ENCODE measurements at places on chromosomes 7 and 10.

GRCh38 chr10:104268405-104268712, 625 bp upstream of the GSTO2 start:
- DNase-seq: no peak

DNA sequence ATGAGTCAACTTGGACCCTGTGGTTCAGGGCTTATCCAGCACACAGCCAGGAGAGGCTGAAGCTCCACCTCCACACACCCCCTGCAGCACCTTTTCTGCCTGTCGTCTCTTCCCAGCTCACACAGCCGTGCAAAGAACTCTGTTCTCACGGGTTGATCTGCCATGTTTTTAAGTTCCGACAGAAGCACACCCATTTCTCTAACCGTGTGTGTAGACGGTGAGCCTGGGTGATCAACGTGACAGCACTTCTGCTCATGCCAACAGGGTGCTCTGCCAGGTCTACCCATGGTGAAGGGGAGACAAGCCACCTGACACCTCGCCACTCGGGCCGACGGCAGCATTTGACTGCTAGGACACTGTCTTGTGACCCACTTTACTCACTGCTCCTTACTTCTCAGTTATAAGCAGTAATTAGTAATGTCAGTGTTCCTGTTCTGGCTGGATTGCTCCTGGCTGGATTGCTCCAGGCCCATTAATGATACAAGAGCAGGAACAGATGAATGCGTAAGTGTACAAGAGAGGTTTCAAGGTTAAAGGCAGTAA, 90.5 kb downstream of the RNF216 start:
- DNase-seq: no peak

DNA sequence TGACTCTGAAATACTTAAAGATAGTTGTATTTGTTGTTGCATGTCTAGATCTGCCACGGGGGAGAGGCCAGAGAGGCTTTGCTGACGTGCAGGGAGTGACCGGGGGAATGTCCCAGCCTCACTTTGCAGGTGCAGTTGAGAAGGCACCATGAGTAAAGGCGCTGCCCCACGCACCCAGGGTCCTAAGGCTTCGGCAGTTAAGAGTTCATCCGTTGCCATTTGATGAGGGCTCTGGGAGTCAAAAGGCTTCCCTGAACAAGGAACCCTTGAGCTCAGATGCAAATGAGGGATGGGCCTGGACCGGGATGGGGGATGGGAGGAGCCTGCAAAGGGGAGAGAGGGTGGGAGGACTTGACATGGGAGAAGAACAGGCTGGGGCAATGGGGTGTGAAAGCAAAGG, 20.4 kb downstream of the PPP2R2D start:
- no peak for DNase-seq

DNA sequence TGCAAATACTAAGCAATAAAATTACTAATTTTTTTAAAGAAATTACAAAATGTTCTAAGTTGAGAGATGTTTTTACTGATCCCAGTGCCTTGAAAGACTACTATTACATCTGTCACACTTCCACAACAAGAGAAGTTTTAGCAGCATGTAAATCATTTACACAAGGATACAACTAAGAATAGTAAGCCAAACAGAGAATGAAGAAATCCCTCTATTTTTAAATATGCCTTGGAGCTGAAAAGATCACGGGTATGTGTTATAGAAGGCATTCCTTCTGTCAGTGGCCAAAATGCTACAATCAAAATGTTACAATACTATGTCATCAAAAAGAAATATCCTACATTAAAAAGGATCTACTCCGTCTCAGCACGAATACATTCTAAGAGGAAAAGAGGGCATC, 52.6 kb downstream of the LARP4B start:
- no peak for DNase-seq

- no peak for DNase-seq
Measured at GRCh38 chr10:34290412-34291081, 524.5 kb downstream of the PARD3 start.

- no peak for DNase-seq
Measured at GRCh38 chr7:122736183-122736582, 33.5 kb upstream of the RNF148 start.

GRCh38 chr10:18699849-18700840, 40.9 kb downstream of the ARL5B start:
- no peak for DNase-seq

DNA sequence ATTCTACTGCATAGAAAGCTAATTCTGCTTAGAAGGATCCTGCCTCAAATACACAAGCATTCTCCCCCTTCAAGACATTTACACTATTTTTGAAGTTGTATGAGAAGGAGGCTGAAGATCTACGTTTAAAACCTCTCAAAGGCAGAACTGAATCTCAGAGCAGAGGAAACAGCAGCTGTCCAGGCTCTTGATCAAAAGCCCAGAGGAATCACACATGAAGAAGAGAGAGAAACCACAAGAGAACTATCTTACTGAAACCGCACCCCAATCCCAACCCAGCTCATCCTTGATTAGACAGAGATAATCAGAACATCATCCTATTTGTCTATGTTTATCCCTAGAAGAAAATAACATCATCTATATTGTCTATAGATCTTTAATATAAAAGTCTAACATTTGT, 2.2 kb upstream of the DNAJC1 start:
- no peak for DNase-seq

GRCh38 chr10:846126-846685, 85.3 kb downstream of the LARP4B start:
- DNase-seq: no peak

GRCh38 chr10:104640339-104641186, 527 bp upstream of the SORCS3 start:
- no peak for DNase-seq

DNA sequence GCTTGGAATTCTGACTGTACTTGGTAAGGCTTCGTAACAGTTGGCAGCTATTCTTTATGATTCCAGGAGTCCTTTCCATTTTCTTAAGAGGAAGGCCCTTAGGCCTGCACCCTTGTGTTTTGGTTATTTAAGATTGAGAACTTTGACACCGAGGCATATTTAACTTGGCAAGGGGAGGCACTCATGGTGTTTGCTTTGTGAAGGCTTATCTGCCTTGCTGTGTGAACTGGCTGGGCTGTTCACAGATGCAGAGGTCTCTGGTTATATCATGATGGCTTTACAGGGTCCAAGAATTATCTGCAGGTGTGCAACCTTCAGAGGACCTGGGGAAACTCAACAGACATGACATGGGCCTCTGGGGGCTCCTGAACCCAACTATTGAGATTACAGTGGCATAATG, 833 bp upstream of the PNLIPRP1 start:
- DNase-seq: no peak

DNA sequence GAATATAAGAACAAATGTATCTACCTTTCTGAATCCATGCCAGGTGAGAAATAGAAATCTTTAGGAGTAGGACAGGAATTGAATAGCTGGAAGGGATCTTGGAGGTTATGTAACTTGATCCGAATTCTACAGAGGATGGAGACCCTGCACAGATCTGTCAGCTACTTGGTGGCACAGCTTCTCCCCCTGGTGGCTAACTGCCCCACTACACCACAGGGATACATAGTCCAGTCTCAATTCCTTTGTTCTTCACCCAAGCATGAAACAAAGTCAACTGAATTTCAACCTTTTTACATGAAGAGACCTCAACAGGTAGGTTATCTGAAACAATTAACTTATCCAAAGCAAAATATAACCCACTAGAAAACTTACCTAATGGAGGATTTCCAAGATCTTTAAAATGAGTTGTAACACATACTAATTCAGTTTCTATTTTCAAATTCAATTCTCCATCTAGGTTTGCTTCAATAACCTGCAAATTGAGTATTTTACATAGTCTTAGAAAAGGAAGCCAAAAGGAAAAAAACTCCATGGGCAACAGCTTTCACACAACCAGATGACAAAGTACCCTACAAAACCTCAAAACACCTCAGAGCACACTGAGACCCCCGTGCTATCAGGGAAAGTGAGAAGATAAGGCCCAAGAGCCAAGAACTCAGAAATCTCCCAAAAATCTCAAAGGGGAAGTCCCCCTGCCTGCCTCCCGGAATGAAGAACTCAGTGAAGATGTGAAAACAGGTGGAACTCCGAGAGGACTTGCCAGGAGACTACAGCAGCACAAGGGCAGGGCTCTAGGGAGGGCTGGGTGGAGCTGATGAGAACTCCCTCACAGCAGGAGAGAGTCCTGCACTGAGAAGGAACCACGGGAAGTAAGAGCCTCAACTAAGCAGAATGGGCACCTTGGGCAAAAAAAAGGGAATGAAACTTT, 10.3 kb downstream of the HUS1 start:
- peak; percentile 31 for DNase-seq

DNA sequence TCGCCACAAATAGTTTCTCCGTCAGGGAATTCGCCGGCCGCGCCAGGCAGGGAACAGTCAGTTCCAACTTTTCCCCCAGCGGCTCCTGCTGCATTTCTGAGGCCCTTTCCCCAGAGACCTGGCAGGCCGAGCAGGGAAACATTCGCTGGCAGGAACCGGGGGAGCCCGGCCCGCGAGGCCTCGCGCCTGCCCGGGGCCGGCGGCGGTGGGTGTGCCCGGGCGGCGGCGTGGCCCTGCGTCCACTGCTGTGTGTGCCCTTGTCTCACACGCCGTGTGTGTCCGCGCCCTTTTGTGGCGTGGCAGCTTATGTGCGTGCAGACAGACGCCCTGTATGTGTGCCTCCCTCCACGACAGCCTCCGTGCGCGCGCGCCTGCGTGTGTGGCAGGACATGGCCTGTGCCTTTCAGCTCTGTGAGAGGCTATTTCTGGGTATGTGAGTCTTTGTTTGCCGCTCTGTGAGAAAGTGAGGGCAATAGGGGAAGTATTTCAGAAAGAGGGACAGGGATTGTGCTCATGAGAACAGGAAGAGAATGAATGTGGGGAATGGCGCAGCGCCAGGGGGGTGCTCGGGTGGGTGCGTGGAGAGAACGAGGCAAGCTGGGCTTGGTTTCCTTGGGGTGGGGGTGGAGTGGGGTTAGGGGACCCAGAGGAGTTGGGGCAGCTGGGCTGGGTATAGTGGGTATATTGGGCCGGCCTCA, 689 bp upstream of the SMARCD3 start:
- DNase-seq: peak; percentile 19

DNA sequence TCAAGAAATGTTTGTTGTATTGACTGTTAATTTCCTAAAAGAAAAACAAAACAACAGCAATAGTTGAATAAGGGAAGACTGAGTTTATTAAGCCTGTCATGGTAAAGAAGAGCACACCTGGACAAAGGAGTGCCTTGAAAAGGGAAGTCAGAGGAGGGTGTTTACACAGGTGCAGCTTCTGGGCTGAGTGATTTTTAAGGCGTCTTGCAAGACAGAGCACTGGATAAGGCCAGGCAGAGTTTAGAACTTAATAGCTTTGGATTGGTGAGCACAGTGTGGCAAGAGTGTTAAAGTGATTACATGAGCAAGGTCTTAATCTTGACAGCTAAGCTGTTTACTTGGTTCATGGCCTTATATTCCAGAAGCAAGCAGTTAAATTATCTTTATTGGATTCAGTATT, 423.2 kb downstream of the CNTNAP2 start:
- no peak for DNase-seq

GRCh38 chr10:75475460-75476182, 44.2 kb downstream of the LRMDA start:
- DNase-seq: no peak

GRCh38 chr7:151702961-151703360, 174.0 kb downstream of the PRKAG2 start:
- no peak for DNase-seq

GRCh38 chr7:46603296-46603752, 682.3 kb upstream of the IGFBP3 start:
- DNase-seq: no peak

DNA sequence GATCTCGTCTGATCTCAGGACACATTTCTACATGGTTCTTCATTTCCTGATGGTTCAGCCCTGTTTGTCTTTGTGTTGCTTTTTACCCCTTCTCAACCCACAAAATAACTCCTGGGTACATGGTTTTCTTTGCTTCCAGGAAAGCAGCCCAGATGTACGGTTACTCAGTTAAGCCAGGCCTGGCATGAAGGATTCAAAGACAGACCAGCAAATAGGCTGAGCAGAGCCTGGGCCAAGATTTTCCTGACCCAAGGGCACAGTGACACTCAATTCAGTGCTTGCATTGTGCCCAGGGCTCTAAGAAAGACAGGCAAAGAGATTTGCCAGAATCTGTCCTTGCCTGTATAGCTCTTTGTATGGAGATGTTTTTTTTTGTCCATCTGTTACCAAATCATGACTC, 340.8 kb upstream of the KIAA1217 start:
- no peak for DNase-seq

GRCh38 chr10:122191936-122192541, 79.1 kb upstream of the BTBD16 start:
- DNase-seq: no peak

DNA sequence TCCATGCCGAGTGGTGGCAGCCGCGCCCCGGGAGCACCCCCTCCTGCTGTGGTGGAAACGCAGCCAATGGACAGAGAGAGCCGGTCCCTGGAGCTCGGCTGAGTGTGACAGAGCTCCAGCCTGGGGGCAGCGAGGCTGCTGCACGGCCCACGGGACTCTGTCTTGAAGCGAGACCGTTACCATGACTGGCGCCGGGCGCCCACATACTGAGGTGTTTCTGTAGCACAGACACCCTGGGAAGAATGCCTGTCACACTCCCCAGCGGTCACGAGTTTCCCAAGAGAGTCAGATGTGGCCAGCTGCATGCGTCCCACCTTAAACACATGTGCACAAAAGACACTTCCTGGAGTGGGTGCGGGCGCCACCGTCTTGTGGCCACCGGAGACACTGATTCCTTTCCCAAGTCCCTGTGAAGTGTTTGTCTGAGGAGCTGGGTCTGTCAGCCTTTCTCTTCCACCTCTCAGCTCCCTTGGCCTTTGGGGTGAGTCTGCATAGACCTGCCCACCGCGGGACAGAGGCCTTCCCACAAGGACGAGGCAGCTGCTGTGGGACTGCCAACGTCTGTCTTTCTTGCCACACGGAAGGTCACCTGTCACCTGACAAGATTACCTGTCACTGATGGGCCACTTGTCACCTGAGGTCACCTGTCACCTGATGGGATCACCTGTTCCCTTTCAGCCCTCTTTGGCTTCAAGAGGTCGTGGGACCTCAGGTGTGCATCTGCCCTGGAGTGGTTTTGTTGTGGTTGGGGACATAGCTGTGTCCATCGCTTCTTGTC, 94.6 kb downstream of the DNAJB6 start:
- DNase-seq: no peak

DNA sequence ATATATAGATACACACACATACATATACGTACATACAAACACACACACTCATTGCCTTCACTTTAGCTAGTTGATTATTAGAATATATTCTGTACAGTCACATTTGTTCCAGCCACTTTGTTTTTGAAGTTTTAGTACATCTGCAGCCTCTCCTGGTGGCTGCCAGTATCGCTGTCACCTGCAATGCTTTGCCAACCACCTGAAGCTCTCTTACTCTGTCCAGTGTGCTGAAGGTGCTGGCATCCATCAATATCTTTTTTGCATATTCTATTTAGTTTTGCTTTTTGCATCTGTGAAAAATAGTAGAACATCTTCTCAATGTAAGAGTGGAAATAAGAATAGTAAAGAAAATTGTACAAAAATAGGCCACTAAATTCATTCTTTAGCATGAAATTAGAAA, 388.6 kb downstream of the EXOC4 start:
- no peak for DNase-seq

DNA sequence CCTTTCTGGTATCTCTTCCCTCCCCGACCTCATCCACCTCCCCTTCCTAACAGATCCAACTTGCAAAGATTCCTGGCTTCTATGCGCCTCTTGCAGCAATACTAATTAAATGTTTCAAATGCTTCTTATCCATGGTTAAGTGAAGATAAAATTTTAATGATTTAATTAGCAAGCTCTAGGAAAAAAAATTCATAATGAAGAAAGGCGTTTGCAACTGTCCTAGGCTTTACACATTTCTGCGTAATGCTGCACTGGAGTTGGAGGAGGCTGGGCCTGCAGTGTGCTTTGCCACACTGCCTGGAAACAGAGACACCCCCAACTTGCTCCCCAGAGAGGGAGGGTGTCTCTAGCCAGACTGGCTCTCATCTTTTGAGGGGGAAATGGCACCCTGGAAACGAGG, 123.9 kb upstream of the CARD11 start:
- DNase-seq: no peak
